ENCODE measurements at places on chromosomes 6 and 20. TPM values are rescaled to one million over a fixed set of nuclear protein-coding genes. Genes with fewer than 3 reads are reported as not detected.

The BMP7 gene
- 29.1 TPM for total RNA-seq

GRCh38 chr6:117555882-117556498, 46.3 kb downstream of the GOPC start:
- peak; percentile 43 for DNase-seq

GRCh38 chr6:167745670-167746389, 80.9 kb upstream of the AFDN start:
- peak; percentile 91 for DNase-seq

The SUN5 gene
- not detected for total RNA-seq

DNA sequence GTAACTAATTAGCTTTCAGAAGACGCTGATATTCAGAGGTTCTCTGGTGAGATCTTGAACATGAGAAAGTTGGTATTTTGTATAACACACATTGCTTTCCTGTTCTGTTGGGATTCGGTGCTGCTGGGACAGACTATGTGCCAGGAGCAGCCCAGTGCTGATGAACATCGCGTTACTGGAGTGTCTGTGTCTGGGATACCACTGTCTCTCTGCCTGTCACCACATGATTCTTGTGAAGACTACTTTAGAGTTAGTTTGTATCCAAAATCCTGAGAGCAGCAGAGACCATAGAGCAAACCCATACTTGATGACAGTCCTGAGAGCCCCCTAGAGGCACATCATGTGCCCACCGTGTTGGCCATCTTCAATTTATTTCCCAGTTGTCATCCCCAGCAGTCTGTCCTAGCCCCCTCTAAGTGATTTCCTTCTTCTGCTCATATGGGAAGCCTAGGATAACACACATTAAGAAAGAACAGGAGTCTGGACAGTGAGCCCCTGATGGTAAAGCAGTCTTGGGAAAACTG, 41.8 kb upstream of the TINAG start:
- no peak for DNase-seq

- DNase-seq, result no peak
Measured at GRCh38 chr6:13409991-13410390, 77.4 kb downstream of the GFOD1 start.

The OPRM1 gene
- not detected for total RNA-seq

GRCh38 chr6:22108199-22108598, 188.6 kb downstream of the PRL start:
- peak; percentile 48 for DNase-seq

DNA sequence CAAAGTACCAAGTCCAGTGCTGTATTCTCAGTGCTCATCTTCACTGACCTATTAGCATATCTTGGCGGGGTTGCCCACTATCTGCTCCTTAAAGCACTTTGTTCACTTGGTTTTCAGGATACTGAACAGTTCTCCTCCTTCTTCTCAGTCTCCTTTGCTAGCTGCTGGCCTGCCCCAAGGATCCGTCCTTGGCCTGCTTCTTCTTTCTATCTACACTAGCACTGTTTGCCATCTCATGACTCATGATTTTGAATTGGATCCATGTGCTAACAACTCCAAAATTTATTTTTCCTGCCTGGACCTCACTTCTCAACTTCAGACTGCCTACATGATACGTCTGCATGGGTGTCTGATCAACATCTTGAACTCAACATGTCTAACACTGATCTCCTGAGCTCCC, 15.5 kb downstream of the TPD52L1 start:
- peak; percentile 61 for DNase-seq

- no peak for DNase-seq
Measured at GRCh38 chr20:1338801-1339200, 9.9 kb upstream of the SDCBP2 start.

DNA sequence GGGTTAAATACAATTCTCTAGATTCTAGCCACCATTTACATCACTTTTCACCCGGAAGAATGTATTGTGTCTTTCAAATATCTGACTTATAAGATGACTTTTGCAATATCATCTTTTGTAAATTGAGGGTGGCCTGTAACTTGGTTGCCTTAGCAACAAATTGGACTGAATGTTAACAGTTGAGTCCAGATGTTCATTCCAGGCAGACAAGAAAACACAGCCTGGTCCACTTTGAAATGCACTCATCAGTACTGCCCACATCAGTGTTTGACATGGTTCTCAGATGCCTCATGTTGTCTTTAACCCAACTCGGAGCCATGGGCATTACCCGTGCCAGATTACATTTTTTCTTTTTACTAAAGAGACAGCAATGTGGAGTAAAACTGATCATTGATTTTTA, 781.6 kb upstream of the CHD6 start:
- DNase-seq, result no peak

GRCh38 chr6:105178110-105178509, 1.7 kb downstream of the POPDC3 start:
- DNase-seq, result no peak

The BMP5 gene
- total RNA-seq, result 0.54 TPM

GRCh38 chr6:96939007-96939805, 14.7 kb downstream of the KLHL32 start:
- DNase-seq, result no peak

GRCh38 chr6:10412461-10413261, 2.2 kb downstream of the TFAP2A start:
- DNase-seq, result no peak

GRCh38 chr6:28525496-28526039, at the start of gene GPX5:
TSS of gene GPX5 (plus strand) at chr6:28525881. CDS start at chr6:28526014, 133 bp downstream.
- no peak for DNase-seq

GRCh38 chr20:6765469-6766058, 1.9 kb upstream of the BMP2 start:
- no peak for DNase-seq

DNA sequence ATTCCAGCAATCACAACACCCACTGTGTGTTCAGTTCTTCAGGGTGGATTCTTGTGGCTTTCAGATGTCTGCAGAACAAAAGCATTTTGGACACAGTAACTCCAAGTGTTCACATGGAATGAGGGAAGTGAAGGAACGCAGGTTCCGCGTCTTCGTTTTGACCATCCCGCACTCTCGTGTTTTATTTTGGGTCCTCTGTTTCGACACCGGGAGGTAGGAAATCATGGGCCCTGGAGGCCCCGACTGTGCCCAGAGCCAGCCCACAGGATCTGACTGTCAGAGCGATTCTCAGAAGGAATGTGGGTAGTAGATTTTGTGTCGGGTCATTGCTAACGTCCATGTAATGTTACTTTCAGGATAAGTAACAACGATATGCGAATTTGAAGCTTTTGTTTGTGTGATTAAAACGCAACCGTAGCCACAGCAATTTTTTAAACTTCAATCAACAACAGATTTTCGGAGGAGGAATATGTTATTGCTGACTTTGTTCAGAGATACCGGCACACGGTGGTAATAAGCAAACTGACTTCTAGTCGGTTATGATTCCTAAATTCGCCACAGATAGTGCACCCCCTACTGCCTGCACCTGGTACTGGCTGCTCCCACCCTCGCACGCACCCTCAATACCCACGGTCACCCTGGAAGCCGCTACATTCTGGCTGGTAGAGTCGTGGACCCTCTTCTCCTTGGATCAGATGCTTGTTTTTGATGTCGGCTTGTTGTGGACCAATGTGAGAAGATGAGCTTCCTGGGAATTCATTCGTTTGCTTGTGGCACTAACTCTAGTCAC, 10.5 kb downstream of the NPEPL1 start:
- peak; percentile 18 for DNase-seq

DNA sequence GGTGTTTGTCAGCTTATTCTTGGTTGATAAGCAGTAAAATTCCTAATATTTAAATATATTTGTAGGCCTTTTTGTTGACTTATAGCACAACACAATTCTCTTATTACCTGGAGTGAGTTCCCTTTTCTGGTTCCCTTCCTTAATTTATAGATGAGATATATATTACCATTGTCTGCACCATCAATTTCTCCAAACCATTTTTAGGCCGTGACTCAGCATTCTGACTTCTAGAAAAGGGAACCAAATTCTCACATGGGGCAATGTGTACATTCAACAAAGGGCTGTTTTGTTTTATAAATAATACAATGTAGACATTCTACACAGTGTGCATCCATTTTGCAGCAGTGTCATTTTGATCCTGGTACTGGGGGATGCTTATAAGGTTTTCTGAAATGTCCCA, 52.8 kb downstream of the NCOA7 start:
- DNase-seq, result no peak

- no peak for DNase-seq
Measured at GRCh38 chr20:63836458-63837344, 5.6 kb upstream of the ZBTB46 start.

The GNMT gene
- total RNA-seq, result 5.8 TPM

The C6orf15 gene
- not detected for total RNA-seq

The CST4 gene
- total RNA-seq, result not detected

GRCh38 chr20:41222296-41222695, 85.0 kb downstream of the PLCG1 start:
- DNase-seq, result no peak

The AVP gene
- not detected for total RNA-seq

- no peak for DNase-seq
Measured at GRCh38 chr6:35922139-35922554, 1.2 kb upstream of the SRPK1 start.

The RAET1L gene
- not detected for total RNA-seq

The ELOVL4 gene
- 0.88 TPM for total RNA-seq

The PRND gene
- total RNA-seq, result not detected

DNA sequence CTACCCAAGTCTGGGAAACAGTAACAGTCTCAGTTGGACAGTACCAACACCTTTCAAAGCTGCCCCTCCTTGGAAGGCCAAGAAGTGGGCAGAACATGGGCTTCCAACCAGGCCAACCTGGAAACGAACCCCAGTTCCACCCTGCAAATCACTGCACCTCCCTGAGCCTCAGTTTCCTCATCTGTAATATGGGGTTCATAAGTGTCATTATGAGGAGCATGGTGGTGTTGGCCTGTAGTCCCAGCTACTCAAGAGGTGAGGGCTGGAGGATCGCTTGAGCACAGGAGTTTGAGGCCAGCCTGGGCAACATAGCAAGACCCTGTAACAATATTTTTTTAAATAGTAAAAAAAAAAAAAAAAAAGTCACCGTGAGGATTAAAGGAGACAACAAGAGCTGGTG, 34.5 kb downstream of the C20orf203 start:
- no peak for DNase-seq

DNA sequence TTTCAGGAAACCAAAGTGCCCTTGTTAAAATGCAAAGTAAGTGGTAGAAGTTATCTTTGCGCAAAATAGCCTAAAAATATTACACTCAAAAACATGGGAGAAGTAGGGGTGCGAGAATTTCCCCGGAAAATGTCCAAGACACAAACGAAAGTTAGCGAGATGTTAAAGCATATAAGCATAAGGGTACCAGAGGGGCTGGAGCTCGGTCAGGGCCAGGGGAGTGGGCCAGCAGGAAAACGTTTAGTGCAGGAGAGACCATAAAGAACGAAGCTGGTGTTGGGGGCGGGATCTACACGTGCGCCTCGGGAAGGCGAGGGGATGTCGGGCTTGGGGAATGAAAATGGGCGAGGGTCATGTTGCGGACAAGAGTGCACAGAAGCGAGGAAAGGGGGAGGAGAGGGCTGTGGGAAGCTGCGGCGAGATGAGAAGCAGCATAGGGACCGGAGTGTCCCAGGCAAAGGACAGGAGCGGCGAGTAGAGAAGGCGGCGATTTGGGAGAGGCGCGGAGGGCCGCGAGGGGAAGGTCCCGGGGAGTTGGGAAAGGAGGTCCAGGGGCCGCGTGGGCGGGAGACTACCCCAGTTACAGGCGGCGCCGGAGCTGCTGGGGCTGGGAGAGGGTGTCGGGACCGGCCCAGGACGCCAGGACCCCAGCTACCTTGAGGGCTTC, 600 bp downstream of the XPO5 start:
- DNase-seq, result peak; percentile 78

GRCh38 chr20:40666336-40666735, 22.7 kb downstream of the MAFB start:
- no peak for DNase-seq

The MAS1 gene
- 0.03 TPM for total RNA-seq

Measured in right cardiac atrium (tissue), 5 donors.